ENCODE measurements at places on chromosomes 7 and 10.
A peak's percentile ranks its signal among the peaks of the same experiment; 100 is the strongest.

DNA sequence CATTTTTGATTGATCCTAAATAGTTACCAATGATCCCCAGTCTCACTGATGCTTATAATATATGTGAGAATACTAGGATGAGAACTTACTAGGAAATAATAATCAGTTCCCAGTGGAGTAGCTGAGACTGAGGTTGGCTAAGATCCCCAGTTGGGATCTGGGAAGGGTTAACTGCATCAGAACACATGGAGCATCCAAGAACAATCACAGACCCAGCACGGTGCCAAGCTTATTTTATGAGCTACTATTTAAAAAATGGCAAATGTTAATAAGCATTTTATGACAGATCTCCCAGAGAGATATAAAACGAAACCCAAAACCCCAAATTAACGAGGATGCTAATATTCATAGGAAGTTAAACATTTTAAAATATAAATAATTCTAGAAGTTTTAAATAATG is 379.5 kb downstream of the THSD7A start:
- DNase-seq: no peak

- no peak for DNase-seq
These were observed 41.3 kb downstream of the TBXAS1 start for GRCh38 chr7:139870380-139870779.

DNA sequence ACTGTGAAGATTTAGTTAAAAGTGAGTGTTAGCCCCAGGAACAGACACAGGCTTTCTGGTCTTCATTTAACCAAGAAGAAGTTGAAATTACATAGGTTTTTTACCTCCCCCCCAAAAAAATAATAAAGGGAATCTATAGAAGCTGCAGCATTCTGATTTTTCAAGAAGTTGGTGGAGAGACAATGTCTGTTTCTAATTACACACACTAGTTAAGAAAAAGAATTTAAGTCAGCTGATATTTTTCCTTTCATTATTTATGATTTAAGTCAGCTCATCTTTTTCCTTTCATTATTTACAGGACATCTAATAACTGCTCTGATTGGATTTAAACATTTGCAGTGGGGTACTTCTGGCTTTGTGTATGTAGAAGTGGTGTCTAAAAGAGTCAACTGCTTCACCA is 201.4 kb upstream of the NRP1 start:
- no peak for DNase-seq

- DNase-seq: no peak
These were observed 124.3 kb downstream of the KLF6 start for GRCh38 chr10:3660753-3661152.

DNA sequence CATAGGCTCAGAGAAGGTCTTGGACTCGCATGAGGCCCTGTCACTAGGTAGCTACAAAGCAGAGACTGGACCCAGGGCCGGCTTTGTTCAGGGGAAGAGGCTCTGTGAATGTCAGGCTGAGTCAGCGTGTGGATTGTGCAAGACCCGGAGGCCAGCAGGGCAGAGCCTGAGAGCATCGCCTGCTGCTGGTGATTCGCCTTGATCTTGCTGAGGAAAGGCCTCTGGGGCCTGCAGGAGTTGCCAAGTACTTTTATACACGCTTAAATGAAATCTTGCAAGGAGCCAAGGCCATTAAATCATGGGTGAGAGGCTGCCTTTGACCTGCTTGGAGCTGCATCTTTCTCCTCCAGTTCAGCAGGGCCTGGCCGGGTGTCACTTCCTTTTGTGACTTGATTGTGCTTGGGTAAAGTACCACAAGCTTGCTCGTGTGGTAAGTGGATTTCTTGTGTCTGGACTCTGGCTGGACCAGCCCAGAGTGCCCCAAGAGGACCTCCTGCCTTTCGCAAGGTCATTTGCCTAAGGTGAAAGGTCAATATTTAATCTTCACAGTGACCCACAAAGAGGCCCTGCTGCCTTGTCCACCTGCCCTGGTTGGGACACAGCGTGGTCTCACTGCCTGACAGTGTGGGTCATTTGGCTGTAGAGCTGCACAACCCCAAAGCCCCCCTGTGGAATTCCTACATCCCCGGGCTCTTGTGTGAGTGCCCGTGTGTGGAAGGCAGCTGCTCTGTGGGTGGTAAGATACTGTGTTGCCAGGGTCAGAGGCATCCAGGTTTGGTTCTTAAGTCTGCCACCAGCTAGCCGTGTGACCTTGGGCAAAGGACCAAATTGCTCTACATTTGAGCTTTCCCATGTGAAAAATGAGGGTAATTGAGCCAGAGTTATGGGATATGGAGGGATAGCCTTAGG is 38.6 kb upstream of the SH2D4B start:
- peak; percentile 88 for DNase-seq

DNA sequence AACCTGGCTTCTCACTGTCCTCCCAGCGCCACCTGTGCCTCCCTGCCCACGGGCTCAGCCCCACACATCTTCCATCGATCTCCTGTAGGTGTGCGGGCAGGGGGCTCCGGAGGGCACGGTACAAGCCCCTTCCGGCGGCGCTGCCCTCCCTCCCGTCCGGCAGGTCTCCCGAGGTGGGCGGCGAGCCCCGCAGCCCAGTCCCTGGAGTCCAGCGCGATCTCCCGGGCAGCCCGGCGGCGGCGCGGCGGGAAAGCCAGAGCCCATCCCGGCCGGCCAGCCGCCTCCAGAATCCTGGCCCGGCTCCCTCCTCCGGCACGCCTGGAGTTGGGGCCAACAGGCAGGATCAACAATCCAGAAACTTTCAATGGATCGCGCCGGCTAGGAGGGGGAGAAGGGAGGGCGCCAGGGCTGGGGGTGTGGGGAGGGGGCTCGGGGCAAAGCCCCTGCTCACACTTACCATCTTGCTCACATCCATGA is 100.1 kb downstream of the HIP1 start:
- DNase-seq: no peak

GRCh38 chr7:134823400-134823799 is 44.0 kb downstream of the CALD1 start:
- DNase-seq: no peak

- DNase-seq: no peak
These were observed 24.3 kb upstream of the NKX6-2 start for GRCh38 chr10:132810141-132810806.

DNA sequence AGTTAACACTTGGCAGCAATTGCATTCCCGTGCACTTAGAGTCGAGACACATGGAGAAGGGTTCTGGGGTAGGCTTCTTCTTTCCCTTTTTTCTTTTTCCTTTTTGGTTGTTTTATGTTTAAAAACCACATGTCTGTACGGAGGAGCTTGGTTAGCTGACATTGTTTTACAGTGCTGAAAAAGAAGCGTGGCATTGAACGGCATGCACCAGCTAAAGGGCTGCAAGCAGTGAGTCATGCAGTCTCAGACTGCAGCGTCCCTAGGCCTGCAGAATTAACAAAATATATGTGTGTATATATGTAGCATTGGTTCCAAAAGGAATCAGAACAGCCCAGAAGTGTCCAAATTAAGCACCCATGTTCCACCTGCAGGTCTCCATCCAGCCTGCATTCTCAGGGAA is 211.0 kb downstream of the TCF7L2 start:
- no peak for DNase-seq

DNA sequence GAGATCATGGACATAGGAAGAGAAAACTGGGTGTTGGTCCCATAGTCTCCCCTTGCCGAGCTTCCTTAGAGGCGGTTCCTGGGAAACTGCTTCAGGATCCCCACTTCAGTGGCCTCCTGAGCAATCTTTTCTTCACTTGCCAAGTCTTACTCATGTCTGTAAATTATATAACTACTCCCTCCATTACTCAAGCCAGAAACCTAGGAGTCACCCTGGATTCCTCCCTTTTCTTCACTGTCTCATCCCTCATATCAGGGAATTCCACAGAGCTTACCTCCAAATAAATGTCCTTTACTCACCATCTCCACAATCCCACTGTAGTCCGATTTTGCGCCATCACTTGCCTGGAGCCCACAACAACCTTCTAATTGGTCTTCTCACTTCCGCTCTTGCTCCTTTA is 29.1 kb upstream of the TRUB1 start:
- DNase-seq: no peak

- DNase-seq: no peak
These were observed at the start of gene VIPR2 for GRCh38 chr7:159144758-159145489. VIPR2 (minus strand) TSS chr7:159144867; CDS start chr7:159144771, 96 bp downstream.

- DNase-seq: no peak
These were observed 725.6 kb upstream of the GALNT17 start for GRCh38 chr7:70406186-70406949.

DNA sequence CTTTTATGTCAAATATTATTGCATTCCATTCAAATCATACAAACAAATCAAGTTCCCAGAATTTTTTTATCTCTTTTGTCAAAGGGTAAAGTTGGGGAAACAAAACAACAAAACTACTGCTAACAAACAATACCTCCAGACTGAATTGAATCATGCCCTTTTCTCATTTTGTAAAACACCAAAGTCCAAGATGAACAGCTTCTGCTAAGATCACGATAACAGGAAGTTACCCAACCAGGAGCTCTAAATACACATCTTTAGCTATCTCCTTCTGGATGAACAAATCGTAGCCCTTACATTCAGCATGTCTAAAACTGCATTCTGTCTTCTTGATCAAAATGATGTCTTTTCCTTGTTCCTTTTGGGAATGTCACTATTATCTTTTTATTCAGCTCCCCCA is 97.4 kb downstream of the CTTNBP2 start:
- no peak for DNase-seq

DNA sequence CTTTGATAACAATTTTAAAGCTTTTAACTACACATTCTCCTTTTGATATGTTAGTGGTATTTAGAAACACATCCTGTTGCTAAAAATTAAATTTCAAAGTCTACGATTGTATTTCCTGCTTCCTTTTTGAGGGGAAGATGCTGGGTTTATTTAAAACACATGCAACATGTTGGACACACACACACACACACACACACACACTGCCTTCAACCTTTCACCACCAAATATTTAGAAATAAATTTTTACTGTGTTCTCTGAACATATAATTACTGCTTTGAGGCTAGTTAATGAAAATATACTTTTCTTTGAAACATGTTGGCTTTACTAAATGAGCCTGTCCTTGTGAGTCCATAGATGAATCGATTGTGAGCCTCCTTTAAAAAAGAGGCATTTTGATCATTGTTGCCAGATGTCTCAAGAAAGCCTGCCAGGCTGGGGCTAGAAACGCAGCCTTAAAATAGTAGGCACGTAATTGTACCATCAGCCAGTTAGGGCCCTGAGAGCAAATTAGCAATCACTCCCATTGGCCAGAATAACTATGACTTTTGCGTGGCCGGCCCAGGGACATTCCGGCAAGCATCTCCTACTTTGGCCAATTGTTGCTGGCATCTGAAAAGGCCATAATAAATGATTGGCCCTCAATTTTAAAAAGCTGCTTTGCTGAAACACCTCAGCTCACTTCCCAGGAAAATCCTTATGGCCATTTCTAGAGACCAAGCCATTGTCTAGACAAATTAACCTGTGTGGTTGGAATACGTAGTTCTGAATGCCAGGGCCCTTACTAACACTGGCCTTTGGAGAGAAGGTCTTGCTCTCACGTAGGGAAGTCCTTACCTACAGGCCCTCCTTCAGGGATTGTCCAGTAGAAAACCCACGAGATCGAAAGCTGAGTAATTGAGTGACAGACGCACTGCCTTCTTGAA is 9.9 kb upstream of the TEX36 start:
- no peak for DNase-seq

- DNase-seq: no peak
These were observed 9.2 kb downstream of the MICU1 start for GRCh38 chr10:72616716-72617115.
